ENCODE measurements at places on chromosomes 12 and 14.

GRCh38 chr14:63896278-63896720 lies 43.5 kb downstream of the SYNE2 start:
- no peak for DNase-seq

- DNase-seq: no peak
Observed at GRCh38 chr12:52024845-52025230, 18.1 kb downstream of the TAMALIN start.

GRCh38 chr14:101600891-101601605 lies 39.8 kb downstream of the DIO3 start:
- DNase-seq: no peak

DNA sequence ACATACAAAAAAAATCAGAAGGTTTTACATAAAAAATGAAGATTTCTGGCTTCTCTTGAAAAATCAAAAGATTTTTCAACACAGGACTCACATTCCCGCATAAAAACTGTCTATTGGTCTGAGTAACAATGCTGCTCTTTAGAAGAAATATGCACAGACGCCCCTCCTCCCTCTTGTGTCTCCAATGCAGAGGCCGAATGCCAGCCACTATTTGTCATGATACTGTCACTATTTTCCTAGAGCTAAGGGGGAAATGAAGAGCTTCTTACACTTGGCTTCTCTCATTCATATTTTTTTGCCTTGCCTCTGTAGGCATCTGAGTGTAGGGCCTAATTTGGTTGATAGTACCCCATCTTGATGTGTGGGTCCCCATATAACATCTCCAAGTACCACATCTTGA lies 98.0 kb downstream of the BBS10 start:
- no peak for DNase-seq

GRCh38 chr12:79895071-79895470 lies 39.8 kb downstream of the PPP1R12A start:
- DNase-seq: no peak

DNA sequence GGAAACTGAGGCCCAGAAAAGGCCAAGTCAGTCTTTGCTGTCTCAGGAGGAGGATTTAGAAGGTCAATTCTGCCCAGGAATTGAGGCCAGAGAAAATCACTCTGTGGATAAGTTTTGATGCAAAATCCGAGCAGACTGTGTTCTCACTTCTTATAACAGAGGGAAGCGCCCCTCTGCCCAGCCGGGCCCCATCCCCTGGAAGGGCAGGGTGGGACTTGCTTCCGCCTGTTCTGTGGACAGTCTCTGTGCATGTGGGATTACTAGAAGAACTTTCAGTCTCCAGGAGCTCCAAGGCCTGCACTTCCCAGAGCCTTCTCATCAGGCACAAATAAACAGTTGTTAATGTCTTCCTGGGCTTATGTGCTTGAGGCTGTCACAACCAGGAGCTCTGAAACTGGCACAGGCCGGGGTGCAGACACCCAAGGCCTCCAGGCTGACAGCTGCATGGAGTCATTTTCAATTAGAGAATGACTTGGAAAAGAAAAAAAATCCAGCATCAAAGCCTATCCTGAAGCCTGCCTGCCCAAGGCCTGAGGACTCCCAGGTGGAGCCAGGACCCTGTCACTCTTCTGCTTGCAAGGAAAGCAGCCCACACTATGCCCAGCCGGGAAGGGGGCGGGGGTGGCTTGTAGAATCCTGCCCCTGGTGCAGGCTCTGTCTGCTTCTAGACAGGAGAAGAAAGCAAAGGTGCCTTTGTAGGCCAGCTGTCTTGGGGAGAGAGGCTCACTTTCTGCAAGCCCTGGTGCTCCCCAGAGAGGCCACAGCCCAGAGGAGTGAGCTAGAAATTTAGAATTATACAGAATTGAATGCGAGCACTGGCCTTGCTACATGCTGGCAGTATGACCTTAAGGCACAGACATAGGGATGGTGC lies 84.7 kb downstream of the NTF3 start:
- DNase-seq: no peak

GRCh38 chr14:64221391-64222003 lies 72.7 kb downstream of the ESR2 start:
- DNase-seq: no peak

GRCh38 chr14:66900719-66901118 lies 288.5 kb upstream of the GARIN2 start:
- DNase-seq: no peak
